Inflammatory macrophage treated with lipopolysaccharide for 1 hour (primary cell): ENCODE measurements at places on chromosomes 7 and 10.
A peak's percentile ranks its signal among the peaks of the same experiment; 100 is the strongest.

- no peak for DNase-seq
Measured at GRCh38 chr7:39027491-39027890, 49.8 kb downstream of the POU6F2 start.

DNA sequence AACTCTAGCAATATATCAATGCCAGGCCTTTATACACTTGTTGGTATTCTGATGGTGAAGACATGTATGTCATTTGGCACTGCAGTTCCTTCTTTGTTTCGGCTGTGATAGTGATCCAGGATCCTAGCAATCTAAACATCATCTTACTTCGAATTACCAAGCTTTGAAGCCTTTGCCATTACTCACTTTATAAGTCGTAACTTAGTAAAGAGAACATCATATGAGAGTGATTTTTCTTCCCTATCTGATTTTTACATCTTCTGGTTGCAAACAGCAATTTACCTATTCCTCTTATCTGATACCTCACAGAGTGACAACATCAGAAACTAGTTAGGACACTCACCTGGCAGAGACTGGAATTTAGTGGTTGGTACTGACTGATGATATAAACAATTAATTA is 7.6 kb upstream of the BPGM start:
- DNase-seq = no peak

- DNase-seq = no peak
Measured at GRCh38 chr7:155169498-155170065, 99.5 kb downstream of the HTR5A start.

- no peak for DNase-seq
Measured at GRCh38 chr10:122999347-122999746, 9.2 kb downstream of the IKZF5 start.

DNA sequence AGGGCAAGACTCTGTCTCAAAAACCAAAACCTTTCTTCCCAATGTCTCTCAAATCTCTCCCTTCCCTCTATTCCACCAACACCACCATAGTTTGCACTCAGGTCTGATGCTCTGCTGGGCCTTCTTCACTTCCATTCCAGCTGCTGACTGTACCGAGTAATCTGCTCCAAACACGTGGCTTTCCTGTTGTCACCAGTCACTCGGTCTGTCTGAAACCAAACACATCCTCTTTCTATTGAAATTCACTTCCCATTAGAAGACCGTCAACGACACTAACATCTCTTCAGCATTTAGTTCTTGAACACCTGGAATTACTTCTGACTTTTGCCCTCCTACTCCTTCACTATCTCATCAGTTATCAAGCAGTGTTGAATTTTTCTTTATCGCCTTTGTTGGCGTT is 4.7 kb upstream of the NRF1 start:
- DNase-seq = peak; percentile 71

GRCh38 chr7:69438584-69439412 is 159.5 kb upstream of the AUTS2 start:
- DNase-seq = no peak

GRCh38 chr7:99165816-99166215 is 21.9 kb upstream of the SMURF1 start:
- DNase-seq = no peak

DNA sequence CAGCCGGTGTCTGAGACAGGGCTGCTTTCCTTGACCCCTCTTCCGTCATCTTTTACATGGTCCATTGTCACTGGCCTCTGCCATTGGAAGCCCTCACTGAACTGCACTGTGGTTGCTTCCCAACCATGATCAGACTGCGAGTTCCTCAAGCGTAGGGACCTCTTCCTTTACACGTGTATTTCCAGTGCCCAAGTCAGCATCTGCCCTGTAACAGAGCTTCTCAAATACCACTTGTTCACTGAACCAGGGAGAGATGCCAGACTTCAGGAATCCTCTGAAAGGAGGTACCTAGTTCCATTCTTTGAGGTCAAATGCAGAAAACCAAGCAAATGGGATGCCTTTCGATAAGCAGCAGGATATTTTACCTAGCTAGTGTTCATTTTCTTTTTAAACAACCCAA is 145.1 kb downstream of the NRP1 start:
- no peak for DNase-seq

DNA sequence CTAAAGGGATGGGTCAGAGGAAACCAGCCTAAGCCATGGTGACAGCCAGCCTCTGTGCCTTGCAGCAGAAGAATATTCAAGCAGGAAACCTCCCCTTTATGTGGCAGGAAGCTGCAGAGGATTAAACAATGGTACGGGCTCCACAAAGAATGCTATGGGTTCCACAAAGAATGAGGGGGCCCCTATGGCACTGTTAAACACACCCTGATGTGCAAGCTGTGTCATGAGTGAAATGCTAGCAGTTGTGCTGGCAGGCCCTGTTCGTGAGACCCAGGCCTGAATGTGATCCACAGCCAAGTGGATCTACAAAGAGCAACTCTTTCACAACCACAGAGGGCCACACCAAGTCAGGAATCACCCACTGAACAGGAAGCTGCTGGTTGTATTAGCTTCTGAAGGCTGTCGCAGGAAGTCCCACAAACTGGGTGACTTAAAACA is 68.9 kb downstream of the MYOF start:
- peak; percentile 52 for DNase-seq

DNA sequence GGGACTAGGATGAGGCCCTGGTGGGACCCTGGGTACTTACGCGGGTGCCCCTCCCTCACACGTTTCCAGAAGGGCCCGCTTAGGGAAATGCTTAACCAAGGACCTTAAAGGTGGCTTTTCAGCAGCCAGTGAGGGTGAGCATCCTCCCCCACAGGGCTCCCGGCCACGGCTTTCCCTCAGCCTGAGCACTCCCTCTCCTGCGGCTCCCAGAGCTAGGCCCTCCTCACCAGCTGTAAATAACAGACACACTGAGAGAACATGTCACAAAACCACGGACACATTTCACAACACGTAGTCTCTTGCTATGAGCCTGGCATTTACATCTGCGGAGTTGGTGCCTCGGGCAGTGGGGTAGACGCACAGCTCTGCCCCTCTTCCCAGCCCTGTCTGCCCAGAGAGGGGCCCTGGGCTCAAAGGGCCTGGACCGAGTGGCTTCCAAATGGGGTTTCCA is 25.2 kb downstream of the GRID1 start:
- no peak for DNase-seq

GRCh38 chr10:85147346-85148250 is 819.2 kb downstream of the CCSER2 start:
- no peak for DNase-seq

- DNase-seq = no peak
Measured at GRCh38 chr10:132168571-132169030, 18.1 kb upstream of the DPYSL4 start.

- no peak for DNase-seq
Measured at GRCh38 chr10:13880760-13881159, 294.0 kb downstream of the PRPF18 start.

- no peak for DNase-seq
Measured at GRCh38 chr7:46568420-46569132, 647.5 kb upstream of the IGFBP3 start.

DNA sequence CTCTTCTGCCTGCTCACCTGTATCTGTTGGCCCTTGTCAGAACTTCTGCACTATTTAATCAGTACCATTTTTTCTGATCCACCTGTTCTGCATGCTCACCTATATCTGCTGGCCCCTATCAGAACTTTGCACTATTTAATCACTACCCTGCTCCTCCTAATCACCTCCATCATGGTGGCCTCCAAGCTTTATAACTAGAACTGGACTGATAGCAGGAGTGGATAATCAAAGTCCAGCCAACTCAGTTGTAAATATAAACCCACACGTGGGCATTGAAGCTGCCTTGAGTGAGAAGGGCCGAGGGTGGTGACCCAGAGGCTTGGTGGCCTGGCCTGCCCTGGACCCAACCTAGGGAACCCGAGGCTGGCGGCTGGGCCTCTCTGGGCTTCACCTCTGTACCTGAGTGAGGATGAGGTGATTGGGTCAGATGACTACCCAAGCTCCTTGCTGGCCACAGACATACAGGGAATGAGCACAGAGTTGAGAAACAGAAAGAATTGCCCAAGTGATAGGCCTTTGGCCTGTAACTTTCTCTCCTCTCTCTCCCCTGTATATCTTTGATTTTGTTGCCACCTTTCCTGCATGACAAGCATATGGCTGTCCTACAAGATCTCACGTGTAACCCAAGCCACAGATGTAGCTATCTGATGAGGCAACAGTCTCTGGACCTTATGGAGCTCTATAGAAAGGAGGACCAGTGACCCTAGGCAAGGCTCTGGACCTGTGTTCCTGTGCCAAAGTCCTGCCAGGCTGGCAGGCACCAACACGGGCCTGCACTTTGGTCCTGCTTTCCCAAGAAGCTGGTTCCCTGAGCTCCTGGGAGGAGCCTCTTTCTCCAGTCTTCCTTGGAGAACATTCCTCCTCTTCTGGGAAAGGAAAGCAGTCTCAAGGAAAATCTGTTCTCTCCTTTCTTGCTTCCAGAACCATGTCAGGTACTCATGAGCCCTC is 23.4 kb upstream of the FAM3C start:
- DNase-seq = no peak

DNA sequence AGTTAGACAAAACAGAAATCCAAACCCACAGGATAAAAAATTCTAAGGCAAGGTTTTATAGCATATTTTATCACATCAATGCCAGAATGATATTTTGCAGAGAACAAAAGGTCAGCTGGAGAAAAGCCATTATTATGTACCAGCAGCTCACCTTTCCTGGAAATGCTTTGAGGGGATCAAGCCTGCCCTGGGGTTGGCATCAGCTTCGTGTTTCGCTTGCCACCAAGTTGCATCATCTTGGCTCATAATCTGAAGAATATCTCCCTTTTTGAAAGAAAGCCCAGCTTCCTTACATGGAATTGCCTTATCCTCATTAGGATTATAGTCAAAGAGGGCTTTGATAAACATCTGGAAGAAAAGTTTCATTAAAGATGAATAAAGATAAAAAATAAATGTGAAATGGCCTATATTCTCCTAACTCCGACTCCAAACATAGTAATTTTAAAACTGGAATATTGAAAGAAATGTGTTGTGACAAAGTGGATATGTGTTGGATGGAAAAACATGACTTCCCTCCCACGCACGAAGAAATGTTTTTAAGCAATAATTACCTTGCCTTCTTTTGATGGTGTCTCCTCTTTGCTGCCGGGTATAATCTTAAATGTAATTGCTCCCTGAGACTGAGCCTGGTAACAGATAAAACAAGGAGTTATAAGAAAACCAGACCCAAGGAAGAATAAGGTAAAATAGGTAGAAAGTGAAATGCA is 121.3 kb upstream of the ODAD2 start:
- no peak for DNase-seq

- no peak for DNase-seq
Measured at GRCh38 chr7:51357821-51358220, 41.2 kb upstream of the COBL start.

- DNase-seq = no peak
Measured at GRCh38 chr7:43538404-43538771, 44.5 kb upstream of the STK17A start.

GRCh38 chr7:22083704-22084240 is 138.1 kb upstream of the CDCA7L start:
- DNase-seq = no peak

- DNase-seq = no peak
Measured at GRCh38 chr7:49497471-49497870, 276.0 kb upstream of the VWC2 start.

DNA sequence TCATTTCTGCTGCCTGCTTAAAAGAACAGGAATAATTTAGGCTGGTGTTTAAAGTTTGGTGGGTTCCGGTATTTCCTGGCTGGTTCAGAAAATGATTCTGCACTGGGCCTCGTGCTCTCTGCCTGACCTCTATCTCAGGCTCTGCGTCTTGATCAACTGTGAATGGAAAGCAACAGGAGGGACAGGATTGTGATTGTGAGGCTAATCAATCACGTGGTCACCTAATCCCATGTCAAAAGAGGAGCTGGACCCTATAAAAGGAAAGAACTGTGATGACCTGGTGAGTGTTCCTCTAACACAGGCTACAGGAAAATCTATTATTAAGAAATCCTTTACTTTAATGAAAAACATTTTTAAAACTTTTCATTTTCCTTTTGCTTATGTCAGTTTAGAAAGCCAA is at the start of gene DHX32:
TSS of gene DHX32 (minus strand) at position 101 of the 400 bp plus-strand sequence. CDS start 468 bp downstream, outside the sequence.
- DNase-seq = no peak

DNA sequence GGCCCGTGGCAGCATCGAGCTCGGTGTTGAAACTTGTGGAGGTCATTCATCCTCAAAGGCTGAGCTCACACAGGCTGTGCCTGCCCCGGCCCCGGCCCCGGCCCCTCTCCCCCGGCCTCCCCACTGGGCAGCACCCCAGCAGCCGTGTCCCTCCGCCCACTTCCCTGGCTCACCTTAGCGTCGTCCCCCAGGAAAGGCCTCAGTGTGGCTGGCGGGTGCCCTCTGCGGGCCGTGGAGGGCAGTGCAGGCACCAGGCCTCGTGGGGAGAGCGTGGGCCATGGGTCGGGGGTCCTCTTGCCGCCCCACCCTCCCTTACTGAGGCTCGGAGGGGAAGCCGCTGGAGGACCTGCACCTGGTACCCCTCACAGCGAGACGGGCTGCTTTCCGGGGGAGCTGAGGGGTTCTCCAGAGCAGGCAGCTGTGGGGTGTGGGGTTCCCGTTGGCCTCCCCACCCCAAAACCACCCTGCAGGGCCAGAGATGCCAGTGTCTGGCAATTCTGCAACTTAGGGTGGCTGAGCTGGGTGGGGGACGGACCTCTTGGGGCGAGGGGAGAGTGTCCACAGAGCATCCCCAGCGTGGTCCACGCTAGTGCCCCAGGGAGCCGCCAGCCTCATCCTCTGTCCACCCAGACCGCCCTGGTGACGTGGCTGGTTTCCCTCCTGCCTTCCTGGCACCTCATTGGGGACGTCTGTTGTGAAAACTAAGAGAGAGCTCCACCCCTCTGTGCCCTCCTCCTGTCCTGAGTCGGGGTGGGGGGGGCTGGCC is 44.2 kb upstream of the DPYSL4 start:
- peak; percentile 16 for DNase-seq

- no peak for DNase-seq
Measured at GRCh38 chr10:111543854-111544253, 467.0 kb downstream of the ADRA2A start.
